Lung microvascular endothelial cell (primary cell): ENCODE measurements at places on chromosomes 2 and 18. TPM values are rescaled to one million over a fixed set of nuclear protein-coding genes. Genes with fewer than 3 reads are reported as not detected.

CDCA7 gene
- total RNA-seq, result 1.8 and 3.9 TPM in 2 replicates

CYTIP gene
- not detected in 2 replicates for total RNA-seq

FHOD3 gene
- total RNA-seq, result under 0.01 and 0.44 TPM in 2 replicates

PEX13 gene
- 27.2 and 41.9 TPM in 2 replicates for total RNA-seq

DQX1 gene
- total RNA-seq, result not detected in 2 replicates

MOGAT1 gene
- not detected in 2 replicates for total RNA-seq

SPAST gene
- 22.2 and 26.8 TPM in 2 replicates for total RNA-seq

TMEM247 gene
- not detected in 2 replicates for total RNA-seq

LONRF2 gene
- total RNA-seq, result under 0.01 TPM in 1 of 2 replicates, not detected in the other

INO80B gene
- total RNA-seq, result 4.8 and 6.3 TPM in 2 replicates

SLC11A1 gene
- under 0.01 and 0.20 TPM in 2 replicates for total RNA-seq

CCBE1 gene
- under 0.01 and 0.22 TPM in 2 replicates for total RNA-seq

DYSF gene
- total RNA-seq, result 48.8 and 96.5 TPM in 2 replicates

FARP2 gene
- total RNA-seq, result 22.7 and 35.7 TPM in 2 replicates

LCT gene
- total RNA-seq, result not detected in 2 replicates

CHRNA1 gene
- total RNA-seq, result 0.40 and 1.1 TPM in 2 replicates

MC2R gene
- not detected in 2 replicates for total RNA-seq

MEP1B gene
- total RNA-seq, result not detected in 2 replicates

PJVK gene
- total RNA-seq, result 0.20 and 0.44 TPM in 2 replicates

FSHR gene
- total RNA-seq, result not detected in 2 replicates

NGEF gene
- total RNA-seq, result 0.22 TPM in 1 of 2 replicates, not detected in the other
